SK-N-SH treated with all-trans-retinoic acid at 6 μM for 48 hours (cell line): ENCODE measurements at places on chromosomes 1 and 21.

DNA sequence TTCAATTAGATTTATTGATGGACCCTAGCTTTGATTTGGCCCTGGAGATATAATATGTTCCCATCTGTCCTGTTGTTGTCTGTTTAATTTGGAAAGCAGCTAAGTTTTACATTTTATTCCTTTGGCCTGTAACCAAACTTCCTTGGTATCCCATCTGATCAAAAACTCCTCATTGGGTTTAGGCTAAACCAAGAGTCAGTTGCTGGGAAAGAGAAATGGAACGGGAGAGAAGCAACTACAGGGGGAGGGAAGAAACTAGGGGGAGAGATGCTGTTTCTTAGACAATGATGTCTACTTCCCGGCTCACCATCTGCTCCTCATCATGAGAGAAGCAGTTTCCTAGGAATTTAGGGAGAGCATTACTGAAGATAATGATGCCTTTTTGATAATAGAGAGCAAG lies 141.8 kb downstream of the SYT2 start:
- ATAC-seq, result peak; percentile 33

DNA sequence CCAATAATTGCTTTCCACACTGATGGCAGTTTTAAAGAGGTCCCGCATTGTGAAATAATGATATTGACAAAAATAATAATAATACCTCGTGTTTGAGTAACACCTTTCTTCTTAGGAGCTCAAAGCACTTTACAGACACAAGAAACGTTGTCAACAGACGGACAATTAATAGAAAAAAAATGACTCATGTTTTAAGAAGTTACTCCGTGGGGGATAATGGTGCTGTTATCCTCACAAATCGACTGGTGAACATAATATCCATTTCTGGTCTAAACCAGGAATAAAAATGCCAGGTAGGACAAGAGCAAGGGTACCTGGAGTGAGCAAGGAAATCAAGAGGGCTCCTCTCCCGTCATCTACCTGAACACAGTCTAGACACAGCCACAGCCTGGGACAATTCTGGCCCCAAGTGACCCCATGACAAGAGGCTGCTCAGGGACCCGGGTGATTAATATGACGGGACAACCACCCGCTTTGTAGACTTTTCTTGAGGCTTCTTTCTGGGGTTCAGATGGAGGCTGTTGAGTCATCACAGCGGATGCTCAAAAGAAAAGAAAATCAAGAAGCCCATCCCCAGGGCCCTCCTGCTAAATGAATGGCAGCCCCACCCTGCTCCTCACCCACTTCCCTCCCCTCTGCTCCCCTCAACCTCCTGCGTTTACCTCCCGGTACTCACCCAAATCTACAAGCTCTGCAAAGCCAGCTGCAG lies 146.2 kb upstream of the IRF2BP2 start:
- ATAC-seq, result peak; percentile 23

- ATAC-seq, result no peak
Measured at GRCh38 chr1:147754661-147755060, 5.7 kb downstream of the GJA5 start.

DNA sequence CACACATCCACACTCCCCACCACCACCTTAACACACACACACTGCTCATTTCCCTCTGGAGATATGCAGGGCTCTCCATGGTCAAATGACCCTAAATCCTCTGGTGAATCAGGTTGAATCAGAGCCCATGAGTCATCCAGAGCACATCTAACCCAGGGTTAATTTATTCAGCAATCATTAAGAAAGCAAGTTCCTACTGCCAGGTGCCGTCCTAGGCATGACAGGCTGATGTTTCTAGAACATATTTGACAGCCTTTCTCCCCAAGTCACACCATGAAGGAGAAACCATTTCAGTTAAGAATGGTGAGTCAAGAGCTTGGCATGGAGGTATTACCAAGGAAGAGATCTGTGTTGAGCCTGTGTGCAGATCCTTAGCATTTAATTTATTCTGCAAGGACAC lies 194.3 kb upstream of the CAMK1G start:
- ATAC-seq, result peak; percentile 90

DNA sequence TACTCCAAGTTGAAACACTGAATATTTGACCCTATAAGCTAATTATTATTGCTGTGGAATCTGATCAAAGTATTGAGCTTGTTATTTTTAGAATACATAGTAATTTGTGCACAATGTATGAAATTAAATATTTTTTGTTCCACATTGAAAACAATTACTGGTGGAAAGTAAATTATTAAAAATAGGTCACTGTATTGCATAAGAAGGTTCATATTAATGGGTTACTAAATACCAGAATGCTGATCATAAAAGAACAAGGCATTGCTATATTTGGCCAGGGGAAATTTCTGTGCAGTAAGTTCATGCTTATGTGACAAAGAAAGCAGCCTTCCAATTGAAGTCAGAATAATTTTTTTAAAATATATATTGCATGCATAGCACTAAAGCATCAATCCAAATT lies 159.4 kb downstream of the TPR start:
- no peak for ATAC-seq

DNA sequence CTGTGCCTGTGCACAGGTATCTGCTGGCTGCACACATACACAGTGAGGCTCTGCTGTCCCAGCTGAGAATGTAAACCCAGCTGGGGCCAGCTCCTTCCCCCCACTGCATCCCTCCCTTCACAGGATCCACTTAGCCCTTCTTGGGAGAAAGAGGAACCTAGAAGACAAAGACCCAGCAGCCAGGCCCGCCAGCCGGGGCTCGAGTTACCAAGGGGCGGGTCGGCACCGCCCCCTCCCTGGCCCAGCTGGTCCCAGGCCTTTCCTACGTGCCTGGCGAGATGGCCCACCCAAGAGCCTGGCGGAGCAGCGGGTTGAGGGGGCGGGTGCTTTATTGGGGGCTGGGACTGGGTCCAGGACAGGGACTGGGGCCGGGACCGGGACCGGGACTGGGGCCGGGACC lies 2.1 kb downstream of the SH3BGRL3 start:
- no peak for ATAC-seq

- peak; percentile 10; the same call in 2 of the 3 replicates for ATAC-seq
Measured at GRCh38 chr1:162672622-162673260, 40.5 kb downstream of the DDR2 start.

DNA sequence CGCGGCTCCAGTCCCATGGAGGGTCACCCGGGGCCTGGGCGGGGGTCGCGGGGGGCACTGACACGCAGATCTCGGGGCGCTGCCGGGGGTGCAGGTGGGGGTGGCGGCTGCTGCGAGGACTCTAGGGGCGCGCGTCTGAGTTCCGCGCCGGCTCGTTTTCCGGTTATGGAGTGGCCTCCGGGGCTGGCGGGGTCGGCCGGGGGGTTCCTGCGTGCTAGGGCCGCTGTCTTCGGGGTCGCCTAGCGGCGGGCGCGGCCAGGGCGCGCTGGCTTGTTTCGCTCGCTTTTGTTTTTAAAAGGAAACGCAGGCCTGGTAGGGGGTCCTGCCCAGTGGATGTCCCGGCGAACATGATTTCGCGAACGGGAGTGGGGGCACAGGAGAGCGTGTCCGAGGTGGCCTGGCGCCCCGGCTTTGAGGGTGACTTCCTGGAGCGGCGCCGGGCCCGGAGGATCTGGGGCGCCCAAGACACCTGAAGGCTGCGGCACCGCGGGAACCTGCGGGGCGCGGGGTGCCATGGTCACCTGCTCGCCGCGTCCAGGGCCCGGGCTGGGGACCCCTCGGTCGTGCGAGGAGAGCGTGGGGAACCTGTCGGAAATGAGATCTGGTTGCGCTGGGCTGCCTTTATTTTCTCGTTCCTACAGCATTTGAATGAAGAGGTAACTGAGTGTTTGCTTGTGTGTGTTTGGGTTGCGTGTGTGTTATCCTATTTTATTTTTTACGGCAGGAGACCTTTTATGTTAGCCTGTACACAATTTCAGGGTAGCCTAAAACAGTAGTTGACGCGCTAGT lies 618 bp downstream of the ETS2 start:
- ATAC-seq, result peak; percentile 3; the same call in 1 of the 3 replicates

- ATAC-seq, result no peak
Measured at GRCh38 chr1:168374566-168374965, 93.9 kb downstream of the TBX19 start.

- no peak for ATAC-seq
Measured at GRCh38 chr1:245465666-245466065, 310.9 kb downstream of the KIF26B start.

DNA sequence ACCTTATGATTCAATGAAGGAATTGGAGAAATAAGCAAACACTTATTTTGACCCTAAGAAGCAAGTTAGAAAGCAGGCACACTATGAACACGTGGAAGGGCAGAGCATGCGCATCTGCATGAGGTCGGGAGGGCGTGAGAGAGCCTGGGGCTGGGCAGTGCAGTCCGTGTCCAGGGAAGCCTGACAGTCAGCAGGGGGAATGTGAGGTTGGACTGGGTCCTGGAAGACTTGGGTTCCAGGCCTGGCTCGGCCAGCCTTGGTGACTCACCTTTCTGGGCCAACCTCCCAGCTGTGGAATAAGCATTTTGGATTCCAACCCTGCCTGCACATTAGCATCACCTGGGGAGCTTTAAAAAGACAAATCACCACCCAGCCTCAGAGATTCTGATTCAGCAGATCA lies 26.6 kb upstream of the LMX1A start:
- ATAC-seq, result peak; percentile 39

DNA sequence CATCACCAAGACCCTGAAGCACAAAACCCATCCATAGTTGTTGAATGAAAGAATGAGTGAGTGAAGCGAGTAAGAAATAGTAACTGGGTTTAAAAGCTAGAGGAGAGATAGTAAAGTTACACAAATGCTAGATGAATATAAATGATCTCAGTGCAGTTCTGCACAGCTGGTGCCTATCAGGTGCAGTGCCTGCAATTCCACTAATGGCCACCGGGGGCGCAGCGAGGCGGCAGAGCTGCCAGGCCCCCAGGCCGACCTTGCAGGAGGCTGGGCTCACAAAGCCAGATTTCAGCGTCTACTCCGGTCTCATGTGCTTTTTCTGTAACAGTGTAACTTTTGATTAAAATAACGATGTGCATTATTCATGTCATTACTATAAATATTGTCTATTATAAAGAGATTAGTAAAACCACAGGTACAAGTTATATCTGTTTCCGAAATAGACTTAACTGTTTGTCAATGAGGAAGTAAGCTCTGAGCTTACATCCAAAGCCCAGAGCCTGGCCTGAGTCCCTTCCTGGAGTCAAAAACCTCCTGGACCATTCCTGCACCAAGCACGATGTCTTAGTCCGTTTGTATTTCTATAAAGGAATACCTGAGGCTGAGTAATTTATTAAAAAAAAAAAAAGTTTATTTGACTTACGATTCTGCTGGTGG lies 477.6 kb downstream of the NPHP4 start:
- ATAC-seq, result peak; percentile 73

GRCh38 chr1:234176000-234176399 lies 197.3 kb upstream of the COA6 start:
- no peak for ATAC-seq

- peak; percentile 53 for ATAC-seq
Measured at GRCh38 chr1:210292231-210292871, 36.4 kb upstream of the HHAT start.

DNA sequence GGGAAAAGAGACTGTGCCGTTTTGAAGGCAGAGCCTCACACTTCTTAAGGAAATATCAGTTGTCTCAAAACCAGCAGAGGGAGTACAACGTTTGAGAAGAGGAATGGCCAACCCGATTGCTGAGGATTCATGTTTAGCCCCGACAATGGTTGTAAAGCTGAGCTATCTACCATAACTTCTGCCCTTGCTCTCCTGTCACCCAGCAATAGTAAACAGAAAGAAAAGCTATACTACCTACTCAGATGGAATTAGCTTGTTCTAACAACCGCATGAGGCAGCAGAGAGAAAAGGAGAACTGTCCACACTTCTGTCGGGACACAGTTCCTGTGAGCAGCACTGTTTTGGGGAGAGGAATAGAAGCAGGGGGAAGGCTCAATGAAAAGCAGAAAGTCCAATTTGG lies 91.2 kb downstream of the SLC45A1 start:
- ATAC-seq, result peak; percentile 76

- no peak for ATAC-seq
Measured at GRCh38 chr1:115609021-115609420, 32.7 kb upstream of the VANGL1 start.

DNA sequence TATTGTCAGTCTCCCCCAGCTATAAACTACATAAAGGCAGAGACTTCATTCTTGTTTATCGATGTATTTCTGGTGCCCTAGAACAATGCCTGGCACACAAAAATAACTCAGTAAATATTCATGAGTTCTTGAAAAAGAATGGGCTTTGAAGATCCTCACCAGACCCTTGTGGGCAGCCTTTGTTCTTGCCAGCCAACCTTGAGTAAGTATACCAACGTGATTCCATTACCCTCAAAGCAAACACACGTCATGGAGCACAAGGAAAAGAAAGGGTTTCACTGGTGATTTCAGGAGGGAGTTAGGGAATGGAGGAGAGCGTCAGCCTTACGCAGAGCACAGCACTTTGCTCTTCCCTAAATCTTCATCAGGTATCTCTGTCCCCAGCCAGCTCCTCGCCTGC lies 29.4 kb downstream of the NMNAT2 start:
- ATAC-seq, result no peak

GRCh38 chr1:203649551-203649998 lies 22.9 kb downstream of the ATP2B4 start:
- no peak for ATAC-seq

- ATAC-seq, result peak; percentile 64
Measured at GRCh38 chr1:207240325-207241101, 81.0 kb upstream of the CD55 start.

- ATAC-seq, result no peak
Measured at GRCh38 chr1:195697130-195697529, 911.1 kb downstream of the KCNT2 start.

DNA sequence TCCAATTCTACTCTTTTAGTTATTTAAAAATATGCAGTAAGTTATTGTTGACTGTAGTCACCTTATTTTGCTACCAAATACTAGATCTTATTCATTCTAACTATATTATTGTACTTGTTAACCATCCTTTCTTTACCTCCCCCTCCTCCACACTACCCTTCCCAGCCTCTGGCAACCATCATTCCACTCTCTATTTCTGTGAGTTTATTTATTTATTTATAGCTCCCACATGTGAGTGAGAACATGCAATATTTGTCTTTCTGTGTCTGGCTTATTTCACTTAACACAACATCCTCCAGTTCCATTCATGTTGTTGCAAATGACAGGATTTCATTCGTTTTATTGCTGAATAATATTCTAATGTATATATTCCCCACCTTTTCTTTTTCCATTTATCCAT lies 115.8 kb downstream of the TSEN15 start:
- ATAC-seq, result no peak

DNA sequence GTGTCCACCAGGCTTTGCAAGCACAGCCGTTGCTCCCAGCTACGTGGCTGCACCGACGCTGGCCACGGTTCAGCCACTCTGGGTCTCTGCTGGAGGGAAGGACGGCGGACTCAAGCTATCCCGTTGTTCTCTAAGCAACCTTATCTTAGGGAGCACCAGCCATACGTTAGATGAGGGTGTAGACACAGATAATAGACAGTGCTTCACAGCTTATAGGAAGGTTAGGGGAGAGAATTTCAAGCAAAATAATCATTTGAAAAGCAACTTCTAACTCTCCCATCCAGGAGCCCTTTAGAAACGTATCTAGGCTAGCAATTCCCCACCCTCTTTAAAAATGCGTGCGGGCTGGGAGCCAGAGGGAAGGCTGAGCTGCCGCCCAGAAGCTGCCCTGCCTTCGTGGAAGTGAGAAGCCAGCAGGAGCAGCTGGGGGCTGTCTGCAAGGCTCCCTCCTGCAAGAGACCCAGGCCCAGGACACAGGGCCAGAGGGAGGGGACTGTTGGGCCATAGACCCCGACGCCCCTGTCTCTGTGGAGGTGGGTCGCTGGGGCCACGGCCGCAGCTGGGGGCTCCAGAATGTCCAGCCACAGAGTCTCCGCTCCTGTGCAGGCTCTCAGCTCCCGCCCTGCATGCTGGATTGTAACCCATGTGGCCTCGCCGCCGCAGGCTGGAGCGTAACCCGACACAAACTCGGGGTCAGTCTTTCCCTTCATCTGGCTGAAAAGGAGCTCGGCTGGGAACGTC lies 31.2 kb upstream of the COL6A2 start:
- ATAC-seq, result no peak
